Mucosa of descending colon (tissue), 3 donors: ENCODE measurements at places on chromosomes 3 and 15. TPM values are rescaled to one million over a fixed set of nuclear protein-coding genes. Genes with fewer than 3 reads are reported as not detected.

DNA sequence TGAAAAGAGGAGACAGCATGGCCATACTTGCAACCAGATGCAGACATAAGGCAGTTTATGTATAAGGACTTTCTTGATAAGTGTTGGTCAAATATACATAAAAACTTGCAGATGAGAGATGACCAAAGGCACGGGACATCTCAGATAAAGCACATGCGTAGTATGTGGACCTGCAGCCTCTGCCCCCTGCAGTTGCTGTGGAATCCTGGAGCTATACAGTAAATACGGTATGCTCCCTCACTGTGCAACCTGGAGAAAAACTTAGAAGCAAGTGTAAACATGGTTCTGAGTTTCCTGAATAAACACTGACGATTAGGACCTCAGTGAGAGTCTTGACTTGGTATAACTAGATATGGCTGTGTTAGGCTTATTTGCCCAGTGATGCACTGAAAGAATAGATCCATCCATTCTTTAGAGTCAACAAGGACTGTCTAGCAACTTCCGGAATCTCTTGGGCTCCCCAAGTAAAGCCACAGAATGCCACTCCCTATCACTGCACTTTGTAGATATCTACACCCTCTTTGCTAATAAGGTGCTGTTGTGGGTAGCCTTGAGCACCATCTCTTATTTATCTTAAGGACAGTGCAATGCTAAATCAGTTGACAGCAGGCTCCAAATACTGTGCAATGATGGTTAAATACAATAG lies 40.2 kb downstream of the GJD2 start:
- no peak for DNase-seq

DNA sequence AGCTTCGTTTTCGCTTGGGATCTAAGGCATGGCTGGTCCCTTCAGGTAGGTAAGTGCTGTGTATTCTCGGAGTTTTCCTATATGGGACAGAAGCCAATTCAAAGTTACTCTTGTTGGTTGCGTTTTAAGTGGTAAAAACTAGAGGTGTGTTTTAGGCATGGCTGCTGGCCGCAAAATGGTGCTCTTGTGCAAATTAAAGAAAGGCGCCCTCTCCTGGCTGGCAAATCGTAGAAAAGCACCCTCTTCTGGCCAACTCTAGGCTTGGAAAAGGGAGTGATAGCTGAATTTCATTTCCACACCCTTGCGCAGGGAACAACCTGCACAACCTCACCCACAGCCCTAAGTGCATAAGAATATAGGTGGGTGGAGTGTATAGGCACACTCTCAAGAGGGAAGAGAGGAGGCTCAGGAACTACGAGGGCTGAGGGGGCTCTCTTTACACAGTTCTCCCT lies 23.5 kb downstream of the DRD3 start:
- DNase-seq = peak; percentile 34

- no peak for DNase-seq
These were observed 149.1 kb upstream of the CGNL1 start for GRCh38 chr15:57227166-57227565.

Gene MUSTN1
- total RNA-seq = 1.9 TPM

Gene SEMA3B
- 129 TPM for total RNA-seq

DNA sequence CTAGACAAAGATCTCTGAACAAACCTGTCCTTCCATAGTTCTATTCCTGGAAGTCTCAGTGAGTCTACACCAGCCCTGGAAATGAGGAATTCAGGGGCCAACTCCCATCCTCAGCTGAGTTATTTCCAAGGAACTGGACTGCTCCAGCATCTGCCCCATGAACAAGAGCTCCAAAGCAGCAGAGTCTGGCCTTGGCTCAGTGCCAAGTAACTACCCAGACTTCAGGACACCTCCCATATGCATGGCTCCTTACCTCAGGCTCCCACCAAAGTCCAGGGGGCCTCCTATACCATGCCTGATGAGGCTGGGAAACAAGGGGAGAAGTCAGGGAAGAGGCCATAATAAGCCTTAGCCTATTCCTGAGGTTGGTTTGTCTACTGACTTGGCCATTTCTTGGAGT lies 45.0 kb downstream of the FAIM start:
- DNase-seq = peak; percentile 21

GRCh38 chr15:96361309-96362010 lies 31.0 kb downstream of the NR2F2 start:
- DNase-seq = no peak

Gene CPNE9
- total RNA-seq = not detected

DNA sequence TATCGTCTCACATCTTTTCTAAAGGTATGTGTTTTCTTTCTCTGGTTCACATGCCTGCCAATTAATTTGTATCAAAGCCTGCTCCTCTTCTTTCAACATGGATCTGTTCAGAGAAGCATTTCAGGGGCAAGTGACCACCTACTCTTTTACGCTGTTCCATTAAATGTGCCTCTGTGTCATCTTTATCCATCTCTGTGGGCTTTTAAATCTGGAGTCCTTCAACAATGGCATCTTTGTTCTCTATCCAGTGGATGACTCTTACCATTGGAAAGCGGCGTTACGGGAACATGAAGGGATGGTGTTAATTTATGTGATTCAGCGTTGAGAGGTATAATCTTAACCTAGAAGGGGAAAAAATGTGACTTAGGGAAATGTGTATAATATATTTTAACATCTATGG lies 92.7 kb upstream of the CFAP20DC start:
- no peak for DNase-seq

Gene RARB
- total RNA-seq = 1.2 TPM

DNA sequence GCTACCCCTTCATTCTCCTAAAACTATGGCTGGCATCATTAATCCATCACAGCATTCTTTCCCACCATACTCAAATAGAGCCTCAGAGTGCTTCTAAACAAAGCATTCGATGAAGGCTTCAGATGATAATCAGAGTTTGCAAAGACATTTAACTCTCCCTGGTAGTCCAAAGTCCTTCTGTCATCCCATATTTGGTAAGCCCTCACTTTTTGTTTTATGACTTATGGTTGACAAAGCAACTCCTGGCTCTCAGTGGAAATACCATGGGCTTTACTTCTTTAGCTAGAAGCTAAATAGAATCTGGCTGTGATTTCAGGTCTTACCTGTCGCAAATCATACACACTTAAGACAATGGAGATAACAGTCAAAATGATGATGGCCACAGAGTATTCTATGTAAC lies 27.8 kb downstream of the ATP13A5 start:
- DNase-seq = no peak

Gene ELL3
- 18.4 TPM for total RNA-seq

- no peak for DNase-seq
These were observed 395.3 kb upstream of the TPRG1 start for GRCh38 chr3:188776447-188776846.

Gene DPPA4
- not detected for total RNA-seq

Gene SLCO2A1
- 67.7 TPM for total RNA-seq

GRCh38 chr3:94522488-94522887 lies 459.6 kb downstream of the NSUN3 start:
- no peak for DNase-seq

DNA sequence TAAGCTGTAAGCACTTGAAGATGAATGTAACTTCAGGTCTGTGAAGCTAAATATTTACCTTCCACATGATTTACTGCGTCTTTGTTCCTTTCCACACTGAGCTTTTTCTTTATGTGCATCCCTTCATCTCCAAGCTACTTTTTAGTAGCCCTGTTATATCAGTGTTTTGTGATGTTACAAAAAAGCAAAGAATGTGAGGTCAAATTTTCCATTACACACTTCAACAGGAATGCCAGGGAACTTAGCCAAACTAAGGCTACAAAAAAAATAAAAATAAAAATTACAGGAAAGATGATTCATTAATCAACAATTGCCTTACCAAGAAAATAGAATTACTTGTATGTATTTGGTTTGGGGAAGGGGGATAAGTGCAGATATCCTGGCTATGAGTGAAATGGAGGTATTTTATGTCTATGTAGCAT lies 73.0 kb downstream of the FILIP1L start:
- no peak for DNase-seq

- DNase-seq = no peak
These were observed 41.5 kb downstream of the TMEM41A start for GRCh38 chr3:185457376-185457775.

DNA sequence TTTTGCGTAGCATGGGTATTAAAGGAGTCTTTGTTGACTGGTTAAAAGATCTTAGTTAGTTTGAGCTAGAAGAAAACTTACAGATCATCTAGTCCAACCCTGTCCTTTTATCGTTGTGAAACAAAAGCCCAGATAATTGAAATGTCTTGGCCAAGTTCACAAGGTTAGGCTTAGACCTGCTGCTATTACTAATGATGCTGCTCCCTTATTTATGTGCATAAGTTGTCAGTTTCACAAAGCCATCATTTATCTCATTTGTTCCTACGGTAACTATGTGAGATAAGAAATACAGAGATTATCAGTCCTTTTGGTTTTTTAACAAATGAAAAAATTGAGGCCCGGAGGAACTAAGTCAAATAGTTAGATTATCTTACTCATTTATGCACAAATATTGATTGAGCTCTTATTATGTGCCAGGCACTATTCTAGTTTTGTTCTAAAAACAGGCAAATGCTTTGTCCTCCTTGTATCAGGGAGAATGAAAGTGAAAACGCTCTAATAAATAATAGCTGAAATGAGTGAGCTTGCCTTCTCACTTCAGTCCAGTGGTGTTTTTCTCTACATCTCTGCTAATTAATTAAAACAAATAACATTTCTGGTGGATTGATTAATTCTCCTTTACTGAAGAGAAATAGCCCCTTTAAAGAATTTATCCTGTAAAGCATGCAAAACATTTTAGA lies 49.1 kb upstream of the TPRG1 start:
- no peak for DNase-seq

Gene ZBED2
- total RNA-seq = not detected

Gene SNX22
- total RNA-seq = 0.29 TPM

Gene IRAK2
- total RNA-seq = 2.4 TPM

Gene CHRD
- 2.8 TPM for total RNA-seq

Gene ZDHHC3
- 143 TPM for total RNA-seq

DNA sequence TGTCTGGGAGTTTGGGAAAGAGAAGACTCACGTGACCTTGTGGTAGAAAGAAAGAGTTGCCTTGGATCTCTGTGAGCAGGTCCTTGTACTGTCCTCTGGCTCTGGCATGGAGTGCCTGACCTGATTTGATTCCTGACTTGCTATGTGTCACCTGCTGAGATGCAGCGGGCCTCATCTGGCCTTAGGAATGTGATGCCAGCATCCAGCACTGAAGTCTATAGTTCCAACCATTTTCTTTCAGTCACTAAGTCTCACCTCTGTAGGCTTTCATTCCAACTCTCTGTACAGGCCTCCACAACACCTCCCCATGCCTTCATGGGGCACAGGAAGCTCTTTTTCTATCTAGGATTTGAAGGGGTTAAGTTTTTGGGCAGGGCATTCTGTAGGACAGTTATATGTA lies 12.1 kb upstream of the OXSR1 start:
- DNase-seq = no peak

Gene ERC2
- total RNA-seq = 0.43 TPM

Gene SNRPN
- total RNA-seq = 85.5 TPM

DNA sequence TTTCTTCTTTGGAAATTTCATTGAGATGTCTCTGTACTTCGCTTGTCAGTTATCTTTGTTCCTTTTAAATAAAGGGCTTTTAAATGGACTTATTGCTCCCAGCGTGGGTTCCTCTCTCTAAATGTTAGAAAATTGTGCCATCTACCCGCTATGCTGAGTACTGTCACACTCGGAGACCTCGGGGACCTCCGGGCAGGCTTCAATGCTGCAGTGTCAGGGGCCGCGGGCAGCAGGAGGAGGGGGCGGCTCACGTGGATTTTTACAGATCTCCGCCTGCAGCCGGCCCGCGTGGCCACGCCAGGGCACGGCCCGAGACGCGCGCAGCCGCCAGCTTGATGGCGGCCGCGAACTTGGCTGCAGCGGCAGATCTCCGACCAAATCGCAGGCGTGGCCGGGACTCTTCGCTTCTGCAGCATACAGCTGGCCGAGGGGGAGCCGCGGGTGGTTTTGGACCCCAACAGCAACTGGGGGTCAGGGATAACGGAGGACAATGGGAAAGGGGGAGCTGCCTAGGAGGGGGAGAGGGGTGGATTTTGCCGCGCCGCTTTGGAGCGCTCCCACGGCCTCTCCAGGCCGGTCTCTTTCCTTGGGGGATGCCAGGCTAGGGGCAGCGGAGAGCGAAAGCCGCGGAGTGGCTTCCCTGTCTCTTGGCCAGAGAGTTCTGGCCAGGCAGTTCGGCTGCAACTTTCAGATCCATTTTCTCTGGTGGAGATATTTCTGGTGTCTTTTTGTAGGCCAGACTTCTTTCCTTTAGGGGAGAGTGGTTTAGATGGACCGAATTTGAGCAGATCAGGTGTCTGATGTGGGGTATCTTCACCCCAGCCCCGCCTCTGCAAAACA lies 15.3 kb downstream of the NR2F2 start:
- peak; percentile 67 for DNase-seq

- DNase-seq = no peak
These were observed 148.2 kb downstream of the PDE8A start for GRCh38 chr15:85129881-85130280.
